ENCODE measurements at places on chromosomes 12 and 14. TPM values are rescaled to one million over a fixed set of nuclear protein-coding genes. Genes with fewer than 3 reads are reported as not detected.

RPL10L gene
- not detected for total RNA-seq

MYO1H gene
- 0.09 TPM for total RNA-seq

KRT85 gene
- not detected for total RNA-seq

TSHR gene
- 1.5 TPM for total RNA-seq

SPIC gene
- total RNA-seq = not detected

KRT72 gene
- not detected for total RNA-seq

AGAP2 gene
- total RNA-seq = 22.7 TPM

HIF1A gene
- 129 TPM for total RNA-seq

PAWR gene
- total RNA-seq = 16.6 TPM

EML1 gene
- total RNA-seq = 26.8 TPM

SERPINA12 gene
- total RNA-seq = not detected

TOMM20L gene
- not detected for total RNA-seq

KLRG1 gene
- total RNA-seq = 10.5 TPM

CD4 gene
- 3.3 TPM for total RNA-seq

EID3 gene
- total RNA-seq = 8.5 TPM

MUCL1 gene
- total RNA-seq = not detected

SERPINA5 gene
- total RNA-seq = 0.36 TPM

FOXN4 gene
- total RNA-seq = 0.45 TPM

SLC38A6 gene
- total RNA-seq = 69.2 TPM

PLA2G1B gene
- total RNA-seq = 0.64 TPM

RHEBL1 gene
- total RNA-seq = 0.91 TPM

SERPINA10 gene
- not detected for total RNA-seq

SLCO1B1 gene
- not detected for total RNA-seq

ITGA7 gene
- total RNA-seq = 32.1 TPM

TSPAN19 gene
- total RNA-seq = 1.9 TPM

KRT75 gene
- not detected for total RNA-seq

CARMIL3 gene
- 34.0 TPM for total RNA-seq

Measured in cerebellum (tissue), 4 donors.